ENCODE measurements at places on chromosomes 2 and 18. TPM values are rescaled to one million over a fixed set of nuclear protein-coding genes. Genes with fewer than 3 reads are reported as not detected.

- peak; percentile 93 for DNase-seq
These were observed 317.6 kb downstream of the PRKCE start for GRCh38 chr2:45968946-45969584.

DNA sequence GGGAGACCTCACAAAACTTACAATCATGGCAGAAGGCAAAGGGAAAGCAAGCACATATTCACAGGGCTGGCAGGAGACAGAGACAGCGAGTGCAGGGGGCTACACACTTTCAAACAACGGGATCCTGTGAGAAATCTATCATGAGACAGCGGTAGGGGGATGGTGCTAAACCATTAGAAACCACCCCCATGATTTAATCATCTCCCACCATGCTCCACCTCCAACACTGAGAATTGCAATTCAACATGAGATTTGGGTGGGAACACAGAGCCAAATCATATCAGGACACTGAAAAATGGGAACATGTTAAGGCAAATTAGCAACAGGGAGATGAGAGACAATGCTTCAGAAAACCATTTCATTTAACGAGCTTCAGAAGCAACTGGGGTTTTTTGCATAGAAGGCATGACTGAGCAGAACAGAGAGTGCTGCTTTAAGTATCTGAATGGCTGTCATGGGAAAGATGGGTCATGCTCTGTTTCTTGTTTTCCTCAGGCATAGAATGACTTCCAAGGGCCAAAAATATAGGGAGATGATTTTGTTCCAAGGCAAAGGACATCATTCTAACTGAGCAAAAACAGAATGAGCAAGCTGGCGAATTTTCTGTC lies 100.8 kb upstream of the MAP2 start:
- DNase-seq = no peak

DNA sequence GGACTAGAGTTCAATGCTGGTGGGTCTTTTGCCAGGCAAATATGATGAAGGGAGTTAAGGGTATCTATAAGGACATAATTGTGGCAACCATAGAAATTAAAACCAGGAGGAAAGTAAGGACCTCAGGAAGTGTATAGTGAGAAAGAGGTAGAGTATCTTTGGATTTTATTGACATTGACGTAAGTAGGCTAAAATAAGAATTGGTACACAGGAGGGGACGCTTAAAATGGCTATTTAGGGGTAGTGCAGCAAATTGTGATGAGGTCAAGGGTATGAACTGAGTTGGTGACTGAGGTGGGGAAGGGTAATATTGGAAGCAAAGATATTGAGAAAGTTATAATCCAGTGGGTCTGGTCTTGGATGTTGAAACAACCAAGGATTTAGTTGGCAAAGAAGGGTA lies 42.7 kb downstream of the MARCHF7 start:
- DNase-seq = no peak

DNA sequence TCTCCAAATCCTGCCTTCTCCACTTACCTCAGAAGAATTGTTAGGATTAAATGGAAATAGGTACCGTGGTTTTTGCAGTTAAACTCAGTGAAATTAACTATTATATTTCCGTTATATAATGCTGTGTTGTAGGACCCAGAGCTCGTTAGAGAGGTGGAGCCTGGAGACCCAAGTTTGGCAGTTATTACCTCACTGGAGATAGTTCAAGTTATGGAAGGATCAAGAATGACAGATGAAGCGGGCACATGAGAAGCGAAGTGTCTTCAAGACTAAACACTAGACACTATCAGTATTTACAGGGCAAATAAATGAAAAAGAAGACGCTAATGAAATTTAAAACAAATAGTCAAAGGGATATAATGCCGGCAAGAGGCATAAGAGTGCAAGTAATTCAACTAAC lies 866 bp downstream of the CWC22 start:
- DNase-seq = no peak

- no peak for DNase-seq
These were observed 34.4 kb upstream of the RAPGEF4 start for GRCh38 chr2:172701250-172701649.

The TMEM247 gene
- not detected for total RNA-seq

Data from left lobe of liver (tissue), 2 donors.